ENCODE measurements at places on chromosomes 5 and 9. TPM values are rescaled to one million over a fixed set of nuclear protein-coding genes. Genes with fewer than 3 reads are reported as not detected.

The CCDC127 gene
- total RNA-seq: 5.3 TPM

The ZSWIM6 gene
- total RNA-seq: 16.8 TPM

The GCNT4 gene
- total RNA-seq: 2.3 TPM

The LIFR gene
- total RNA-seq: 225 TPM

The ADAMTSL1 gene
- total RNA-seq: 7.5 TPM

The XRCC4 gene
- total RNA-seq: 8.8 TPM

The TIMD4 gene
- total RNA-seq: not detected

The ALDH1B1 gene
- 18.4 TPM for total RNA-seq

The FGD3 gene
- 10.4 TPM for total RNA-seq

The GM2A gene
- 58.0 TPM for total RNA-seq

The ZNF367 gene
- 1.2 TPM for total RNA-seq

- DNase-seq: no peak
- no peak overlapping the region for H3K4me3 ChIP-seq
- no peak overlapping the region for H3K27ac ChIP-seq
- no peaks in the 10 kb centered on the region for H3K27me3 ChIP-seq
These were observed 10.0 kb downstream of the GPX3 start for GRCh38 chr5:151030379-151030778.

- no peak for DNase-seq
- H3K27me3 ChIP-seq: no peaks in the 10 kb centered on the region
- H3K4me3 ChIP-seq: peak overlapping the region; percentile 61
- no peaks in the 10 kb centered on the region for H3K4me1 ChIP-seq
- peak overlapping the region; percentile 97 for H3K27ac ChIP-seq
These were observed 472 bp downstream of the FBXO4 start for GRCh38 chr5:41925555-41925951.

DNA sequence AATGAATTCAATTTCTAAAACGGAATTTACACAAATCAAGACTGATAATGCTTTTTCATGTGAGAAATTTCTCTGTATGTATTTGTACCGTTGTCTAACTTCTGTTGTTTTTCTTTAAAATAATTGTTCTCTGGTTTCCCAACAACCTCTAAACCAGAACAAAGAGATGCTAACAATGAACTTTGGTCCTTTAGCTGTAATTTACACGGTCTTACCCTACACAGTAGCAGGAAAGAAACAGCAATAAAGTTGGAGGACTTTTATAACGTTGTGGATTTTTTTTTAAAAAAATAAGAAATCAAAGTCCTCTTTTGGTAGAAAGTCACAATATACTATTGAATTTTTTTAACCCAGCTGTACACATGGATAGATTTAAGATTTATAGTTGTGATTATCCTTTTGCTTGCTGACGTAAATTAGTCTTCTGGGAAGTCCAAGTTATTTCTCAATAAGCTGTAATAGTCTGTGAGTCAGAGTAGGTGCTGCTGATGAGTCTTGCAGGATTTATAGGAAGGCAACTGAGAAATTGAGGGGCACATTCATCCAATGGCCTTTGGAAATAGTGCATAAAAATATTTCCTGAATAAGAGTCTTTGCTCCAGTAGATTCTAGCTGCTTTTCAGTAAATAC, 76.8 kb upstream of the PCSK1 start:
- H3K27me3 ChIP-seq: no peaks in the 10 kb centered on the region
- H3K4me3 ChIP-seq: no peak overlapping the region
- no peaks in the 10 kb centered on the region for H3K4me1 ChIP-seq
- no peaks in the 10 kb centered on the region for H3K36me3 ChIP-seq

DNA sequence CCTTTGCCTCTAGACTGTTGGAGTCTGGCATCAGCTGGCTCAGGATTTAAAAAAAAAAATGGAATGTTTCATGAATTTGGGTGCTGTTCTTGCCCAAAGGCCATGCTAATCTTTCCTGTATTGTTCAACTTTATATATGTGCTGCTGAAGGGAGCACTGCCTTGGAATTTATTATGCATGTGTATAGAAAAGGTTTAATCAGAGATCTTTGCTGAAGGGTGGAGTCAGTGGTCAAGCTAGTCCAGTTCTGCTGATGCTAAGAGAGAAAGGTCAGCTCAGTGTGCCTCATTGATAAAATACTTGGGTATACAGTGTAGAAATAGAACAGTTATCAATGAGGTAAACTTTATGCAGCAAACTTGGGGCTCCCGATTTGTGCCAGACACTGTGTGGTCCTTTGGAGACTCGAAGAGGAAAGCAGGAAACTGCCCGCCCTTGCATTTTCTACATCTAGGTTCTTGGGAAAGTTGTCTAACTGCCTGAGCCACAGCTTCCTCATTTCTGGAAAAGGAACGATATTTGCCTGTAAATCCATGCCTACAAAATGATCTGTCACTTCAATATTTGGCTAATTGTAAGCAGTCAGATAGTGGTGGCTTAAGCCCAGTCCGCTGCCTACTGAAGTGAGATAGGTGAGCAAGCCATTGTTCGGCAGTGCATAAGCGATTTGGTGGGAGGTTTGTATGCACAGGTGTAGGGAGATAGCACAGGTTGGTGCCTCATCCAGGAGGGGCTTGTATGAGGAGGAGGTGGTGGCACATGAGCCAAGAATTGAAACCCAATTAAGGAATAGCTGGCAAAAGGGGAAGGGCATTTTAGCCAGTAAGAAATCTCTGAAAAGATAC, 29.2 kb upstream of the GTF2H2C start:
- no peaks in the 10 kb centered on the region for H3K27me3 ChIP-seq
- no peaks in the 10 kb centered on the region for H3K4me1 ChIP-seq
- no peak overlapping the region for H3K4me3 ChIP-seq
- no peaks in the 10 kb centered on the region for H3K36me3 ChIP-seq
- no peak for DNase-seq

DNA sequence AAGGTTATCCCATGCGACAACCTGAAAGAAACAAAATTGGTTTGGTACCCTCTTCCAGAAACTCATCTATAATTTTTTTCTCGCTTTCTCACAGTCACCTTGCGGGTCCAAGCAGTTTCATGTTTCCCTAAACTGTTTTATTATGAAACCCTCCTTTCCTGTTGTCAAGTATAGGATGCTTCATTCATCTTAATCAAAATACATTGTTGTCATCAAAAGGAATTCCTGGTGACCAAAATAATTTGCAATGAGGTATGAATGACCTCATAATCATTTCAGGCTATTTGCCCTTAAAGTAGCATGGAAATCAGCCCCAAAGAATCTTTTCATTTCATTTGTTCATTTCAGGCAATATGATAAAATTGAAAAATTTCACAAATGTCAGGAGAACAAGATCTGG, 503.0 kb downstream of the SPATA31D1 start:
- H3K27ac ChIP-seq: no peak overlapping the region
- H3K36me3 ChIP-seq: no peaks in the 10 kb centered on the region
- no peak overlapping the region for H3K4me3 ChIP-seq
- H3K4me1 ChIP-seq: no peaks in the 10 kb centered on the region
- no peaks in the 10 kb centered on the region for H3K27me3 ChIP-seq

GRCh38 chr5:39631958-39632357, 207.2 kb upstream of the DAB2 start:
- no peak overlapping the region for H3K4me3 ChIP-seq
- DNase-seq: no peak

DNA sequence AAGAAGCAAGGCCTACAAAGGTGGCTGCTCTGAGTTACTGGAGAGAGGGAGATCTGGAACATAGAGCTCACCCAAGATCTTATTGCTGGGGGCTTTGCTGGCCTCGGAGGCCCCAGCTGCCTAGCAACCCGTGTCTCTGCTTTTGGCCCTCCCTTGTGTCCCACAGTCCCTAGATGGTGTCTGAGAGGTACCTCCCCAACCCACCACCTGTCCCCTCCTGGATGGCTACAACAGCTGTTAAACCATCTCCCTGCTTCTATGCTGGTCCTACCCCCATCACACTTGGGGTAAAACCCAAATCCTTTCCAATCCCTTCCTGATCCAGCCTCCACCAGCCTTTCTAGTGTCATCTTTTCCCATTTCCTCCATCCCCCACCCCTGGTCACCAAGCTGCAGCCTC, 86.6 kb downstream of the PPARGC1B start:
- H3K27ac ChIP-seq: no peak overlapping the region
- no peaks in the 10 kb centered on the region for H3K27me3 ChIP-seq
- no peak for DNase-seq
- H3K36me3 ChIP-seq: no peaks in the 10 kb centered on the region
- no peaks in the 10 kb centered on the region for H3K4me1 ChIP-seq

DNA sequence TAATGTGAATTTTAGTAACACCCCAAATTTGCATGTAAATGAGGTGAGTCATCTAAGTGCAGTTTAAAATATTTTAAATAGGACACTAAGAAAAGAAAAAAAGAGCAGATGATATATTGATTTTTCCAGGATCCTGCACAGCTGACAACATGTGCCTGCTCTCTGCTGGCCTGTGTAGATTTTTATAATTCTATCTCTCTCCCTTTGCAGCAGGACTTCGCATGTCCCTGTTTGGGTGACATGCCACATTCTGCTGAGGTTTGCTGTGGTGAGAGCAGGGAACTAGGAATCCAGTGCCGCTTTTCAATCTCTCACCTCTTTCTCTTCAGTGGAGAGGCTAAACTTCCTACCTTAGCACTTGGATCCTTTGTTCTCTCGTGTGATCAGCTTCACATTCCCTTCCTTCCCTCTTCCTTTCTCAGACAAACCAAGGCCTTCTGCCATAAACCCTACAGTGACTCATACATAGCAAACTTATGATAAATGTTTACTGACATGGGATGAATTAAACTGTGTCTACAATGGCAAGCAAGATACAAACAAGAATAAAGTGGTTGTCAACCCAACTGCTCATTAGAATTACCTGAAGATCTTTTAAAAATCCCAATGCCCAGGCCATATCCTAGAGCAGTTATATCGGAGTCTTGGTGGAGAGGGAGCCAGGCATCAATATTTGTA, 198.8 kb upstream of the EFNA5 start:
- no peaks in the 10 kb centered on the region for H3K36me3 ChIP-seq
- H3K27ac ChIP-seq: no peak overlapping the region
- H3K4me3 ChIP-seq: no peak overlapping the region
- H3K27me3 ChIP-seq: no peaks in the 10 kb centered on the region
- DNase-seq: no peak

DNA sequence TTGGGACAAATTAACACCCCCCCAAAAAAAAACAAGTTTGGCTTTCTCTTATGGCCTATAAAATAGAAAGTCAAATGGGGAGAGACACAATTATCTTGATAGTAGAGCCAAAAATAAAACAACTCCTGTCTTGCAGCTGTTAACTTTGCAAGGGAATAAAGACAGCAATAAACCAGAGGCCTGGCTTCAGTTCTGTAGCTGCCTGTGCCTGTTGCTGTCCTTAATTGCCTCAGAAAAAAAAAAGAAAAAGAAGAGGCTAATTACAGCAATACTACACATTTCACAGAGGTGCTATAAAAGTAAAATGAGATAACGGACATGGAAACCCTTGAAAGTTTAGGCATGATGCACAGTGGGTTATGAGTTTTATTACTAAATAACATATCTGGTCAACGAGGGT, 170.7 kb upstream of the IRX1 start:
- no peaks in the 10 kb centered on the region for H3K4me1 ChIP-seq
- no peak overlapping the region for H3K4me3 ChIP-seq
- no peaks in the 10 kb centered on the region for H3K36me3 ChIP-seq

GRCh38 chr5:139058121-139058520, 140.0 kb downstream of the SIL1 start:
- H3K27me3 ChIP-seq: no peaks in the 10 kb centered on the region
- no peak overlapping the region for H3K4me3 ChIP-seq
- no peak for DNase-seq
- H3K27ac ChIP-seq: no peak overlapping the region
- peaks cover 7% of the 10 kb centered on the region for H3K4me1 ChIP-seq

GRCh38 chr5:175654807-175655206, 3.1 kb upstream of the HRH2 start:
- no peaks in the 10 kb centered on the region for H3K4me1 ChIP-seq
- H3K4me3 ChIP-seq: no peak overlapping the region
- no peaks in the 10 kb centered on the region for H3K36me3 ChIP-seq
- no peak overlapping the region for H3K27ac ChIP-seq
- no peak for DNase-seq
- H3K27me3 ChIP-seq: peaks cover 28% of the 10 kb centered on the region

DNA sequence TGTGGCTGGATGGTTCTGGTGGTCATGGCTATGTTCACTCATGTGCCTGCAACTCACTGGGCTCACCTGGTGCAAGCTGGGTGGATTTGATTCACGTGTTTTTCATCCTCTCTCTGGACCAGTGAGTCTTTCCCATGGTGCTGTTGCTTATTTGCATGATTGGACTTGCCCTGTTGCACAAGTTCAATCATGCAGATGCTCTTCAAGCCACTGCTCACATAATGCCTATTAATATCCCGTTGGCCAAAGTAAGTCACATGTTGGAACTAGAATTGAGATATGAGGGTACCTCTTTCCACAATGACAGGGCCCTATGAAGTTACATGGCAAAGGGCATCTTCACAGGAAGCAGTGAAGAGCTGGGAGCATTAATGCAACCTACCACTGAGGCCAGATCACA, 26.5 kb upstream of the MROH2B start:
- no peaks in the 10 kb centered on the region for H3K27me3 ChIP-seq
- no peaks in the 10 kb centered on the region for H3K4me1 ChIP-seq
- no peaks in the 10 kb centered on the region for H3K36me3 ChIP-seq

GRCh38 chr5:76714751-76715485, 1.0 kb upstream of the F2R start:
- H3K4me1 ChIP-seq: no peaks in the 10 kb centered on the region
- peak overlapping the region; percentile 87 for H3K4me3 ChIP-seq
- H3K36me3 ChIP-seq: no peaks in the 10 kb centered on the region
- H3K27ac ChIP-seq: peak overlapping the region; percentile 80
- H3K27me3 ChIP-seq: peaks cover 6% of the 10 kb centered on the region

DNA sequence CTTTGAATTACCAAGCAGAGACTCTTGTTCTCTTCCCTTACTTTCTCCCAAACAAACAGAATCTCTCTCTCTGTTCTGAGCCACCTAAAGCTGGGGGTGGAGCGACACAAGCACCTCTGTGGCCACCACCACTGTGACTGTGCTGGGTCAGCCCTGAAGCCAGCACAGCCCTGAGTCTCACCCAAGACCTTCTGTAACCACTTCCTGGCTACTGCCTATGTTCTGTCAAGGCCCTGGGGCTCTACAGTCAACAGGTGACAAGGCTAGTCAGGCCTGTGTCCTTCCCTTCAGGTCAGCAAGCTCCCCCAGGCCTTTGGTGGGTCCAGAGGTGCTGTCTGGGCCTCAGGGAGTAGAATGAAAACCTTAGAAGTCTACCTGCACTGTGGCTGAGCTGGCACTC, 26.1 kb upstream of the SLC28A3 start:
- no peaks in the 10 kb centered on the region for H3K36me3 ChIP-seq
- no peaks in the 10 kb centered on the region for H3K4me1 ChIP-seq
- H3K4me3 ChIP-seq: no peak overlapping the region
- no peaks in the 10 kb centered on the region for H3K27me3 ChIP-seq
- no peak for DNase-seq

- no peak overlapping the region for H3K4me3 ChIP-seq
- H3K27me3 ChIP-seq: no peaks in the 10 kb centered on the region
- DNase-seq: no peak
- no peaks in the 10 kb centered on the region for H3K36me3 ChIP-seq
- H3K27ac ChIP-seq: no peak overlapping the region
These were observed 716.5 kb downstream of the MTRR start for GRCh38 chr5:8585230-8586018.

- no peaks in the 10 kb centered on the region for H3K36me3 ChIP-seq
- DNase-seq: no peak
- H3K27me3 ChIP-seq: no peaks in the 10 kb centered on the region
- H3K4me3 ChIP-seq: no peak overlapping the region
- H3K27ac ChIP-seq: no peak overlapping the region
- no peaks in the 10 kb centered on the region for H3K4me1 ChIP-seq
These were observed 4.8 kb upstream of the TMEM171 start for GRCh38 chr5:73115399-73116051.

All from breast epithelium (tissue), 4 donors.